ENCODE measurements at places on chromosomes 7 and 10. TPM values are rescaled to one million over a fixed set of nuclear protein-coding genes. Genes with fewer than 3 reads are reported as not detected.

Gene GIMAP4
- total RNA-seq: 408 TPM

Gene SNCG
- 111 TPM for total RNA-seq

Gene SPDYE8
- total RNA-seq: not detected

Gene CTAGE4
- not detected for total RNA-seq

Gene NPC1L1
- not detected for total RNA-seq

DNA sequence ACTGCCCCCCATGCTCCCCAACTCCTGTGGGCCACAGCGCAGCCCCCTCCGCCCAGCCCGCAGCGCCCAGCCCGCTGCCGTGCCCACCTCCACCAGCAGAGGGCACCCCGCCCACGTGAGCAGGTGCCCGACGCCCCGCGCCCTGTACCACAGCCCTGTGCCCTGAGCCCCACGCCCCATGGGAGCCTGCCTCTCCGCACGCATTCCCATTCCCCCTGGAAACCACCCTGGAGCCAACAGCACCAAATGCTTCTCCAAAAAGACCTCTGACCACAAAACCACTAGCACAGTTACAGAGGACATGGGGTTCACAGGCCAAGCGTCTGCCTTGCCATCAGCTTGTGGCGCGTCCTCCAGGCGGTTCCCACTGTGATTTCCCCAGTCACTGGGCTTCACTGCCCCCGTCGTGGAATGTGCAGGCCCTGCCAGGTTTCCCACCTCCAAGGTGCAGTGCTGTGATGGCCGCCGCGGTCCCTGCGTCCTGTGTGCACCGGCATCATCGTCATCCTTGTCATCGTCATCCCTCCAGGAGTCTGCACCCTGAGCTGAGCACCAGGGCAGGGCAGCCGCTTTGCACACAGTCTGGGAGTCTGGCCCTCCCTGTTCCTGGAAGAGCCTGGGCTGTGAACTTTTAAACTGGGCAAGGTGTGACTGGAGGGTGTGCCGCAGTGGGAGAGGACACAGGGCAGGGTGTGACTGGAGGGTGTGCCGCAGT is 61.7 kb downstream of the PWWP2B start:
- peak; percentile 57 for DNase-seq

DNA sequence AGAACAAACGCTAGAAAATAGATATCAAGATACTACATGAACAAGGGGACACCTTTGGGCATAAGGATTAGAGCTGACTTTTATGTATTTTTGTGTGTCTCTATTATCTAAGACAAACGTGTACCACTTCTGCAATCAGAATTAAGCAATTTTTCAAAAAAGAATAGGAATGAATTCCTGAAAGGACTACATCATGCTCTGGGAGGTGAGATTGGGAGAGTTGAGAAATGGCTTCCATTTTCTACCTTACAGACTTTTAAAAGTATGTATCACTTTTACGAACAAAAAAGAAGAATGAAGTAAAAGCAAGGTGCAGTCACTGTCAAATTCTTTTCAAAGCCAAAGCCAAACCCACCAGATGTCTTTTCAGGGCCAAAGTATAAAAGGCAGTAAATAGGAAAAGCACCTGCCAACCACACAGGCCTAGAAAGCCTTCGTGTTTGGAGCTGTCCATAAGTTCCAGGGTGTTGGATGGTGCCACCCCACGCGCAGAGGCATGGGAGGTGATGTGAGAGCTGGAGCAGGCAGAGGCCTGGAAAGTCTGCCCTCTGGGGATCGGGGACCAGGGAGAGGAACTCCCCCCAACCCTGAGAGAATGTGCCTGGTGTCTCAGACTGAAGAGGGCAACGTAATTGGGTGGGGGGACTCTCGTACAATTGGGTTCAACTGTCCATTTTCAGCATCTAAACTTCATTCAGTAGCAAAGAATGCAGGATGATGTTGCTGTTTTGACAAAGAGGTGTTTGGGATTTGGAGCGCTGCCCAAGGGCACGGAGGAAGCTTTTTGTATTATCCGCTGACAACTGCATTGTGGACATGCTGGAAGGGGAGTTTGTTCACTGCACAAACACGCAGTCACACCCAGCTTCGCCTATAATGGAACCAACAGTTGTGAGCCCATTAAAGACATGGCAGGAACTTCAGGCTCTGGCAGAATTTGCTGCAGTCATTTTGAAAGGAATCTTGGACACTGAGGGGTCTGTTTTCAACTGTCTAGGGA is 17.6 kb upstream of the CTBP2 start:
- no peak for DNase-seq

DNA sequence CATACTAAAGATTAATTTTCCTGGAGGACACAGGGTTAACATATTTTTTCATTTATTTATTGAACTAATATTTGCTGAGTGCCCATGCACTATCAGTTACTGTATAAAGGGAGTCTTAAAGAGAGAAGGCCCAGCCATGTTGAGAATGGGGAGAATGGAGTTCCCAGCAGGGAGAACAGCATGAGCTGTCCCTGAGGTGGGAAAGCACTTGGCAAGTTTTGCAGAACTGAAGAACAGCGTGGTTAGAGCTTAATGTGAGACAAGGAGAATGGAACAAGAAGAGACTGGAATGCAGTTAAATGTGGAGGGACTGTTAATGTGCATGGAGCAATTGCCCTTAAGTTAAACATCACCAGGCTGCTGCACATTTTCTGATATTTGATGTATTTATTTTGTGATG is 435.4 kb downstream of the SUGCT start:
- DNase-seq: no peak

- DNase-seq: no peak
Observed at GRCh38 chr7:137977173-137977572, 24.7 kb downstream of the CREB3L2 start.

DNA sequence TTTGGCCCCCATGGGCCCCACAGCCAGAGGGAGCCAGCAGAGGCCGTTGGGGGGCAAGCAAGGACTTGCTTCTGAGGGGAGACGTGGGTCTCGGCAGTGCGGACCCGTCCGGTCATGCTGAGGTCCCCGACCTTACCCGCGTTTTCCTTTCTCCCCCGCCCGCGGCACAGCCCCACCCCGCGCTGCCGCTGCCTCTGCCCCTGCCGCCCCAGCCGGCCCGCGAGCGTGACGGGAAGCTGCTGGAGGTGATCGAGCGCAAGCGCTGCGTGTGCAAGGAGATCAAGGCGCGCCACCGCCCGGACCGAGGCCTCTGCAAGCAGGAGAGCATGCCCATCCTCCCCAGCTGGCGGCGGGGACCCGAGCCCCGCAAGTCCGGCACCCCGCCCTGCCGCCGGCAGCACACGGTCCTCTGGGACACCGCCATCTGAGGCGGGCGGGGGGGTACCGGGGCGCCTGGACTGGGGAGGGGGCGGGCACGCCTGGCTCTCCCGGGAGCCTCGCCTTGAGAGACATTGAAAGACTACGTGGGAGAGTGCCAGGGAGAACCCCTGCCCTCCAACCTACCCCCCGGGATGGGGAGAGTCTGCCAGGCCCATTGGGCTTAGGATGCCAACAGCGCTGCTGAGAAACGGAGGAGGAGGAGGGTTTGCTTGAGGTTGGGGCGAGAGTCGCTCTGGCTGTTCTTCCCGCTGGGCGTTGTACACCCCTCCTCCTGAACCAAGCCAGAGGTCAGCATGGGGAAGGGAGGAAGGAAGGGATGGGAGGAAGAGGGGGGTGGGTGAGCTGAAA is 9.9 kb downstream of the NYAP1 start:
- DNase-seq: peak; percentile 71

DNA sequence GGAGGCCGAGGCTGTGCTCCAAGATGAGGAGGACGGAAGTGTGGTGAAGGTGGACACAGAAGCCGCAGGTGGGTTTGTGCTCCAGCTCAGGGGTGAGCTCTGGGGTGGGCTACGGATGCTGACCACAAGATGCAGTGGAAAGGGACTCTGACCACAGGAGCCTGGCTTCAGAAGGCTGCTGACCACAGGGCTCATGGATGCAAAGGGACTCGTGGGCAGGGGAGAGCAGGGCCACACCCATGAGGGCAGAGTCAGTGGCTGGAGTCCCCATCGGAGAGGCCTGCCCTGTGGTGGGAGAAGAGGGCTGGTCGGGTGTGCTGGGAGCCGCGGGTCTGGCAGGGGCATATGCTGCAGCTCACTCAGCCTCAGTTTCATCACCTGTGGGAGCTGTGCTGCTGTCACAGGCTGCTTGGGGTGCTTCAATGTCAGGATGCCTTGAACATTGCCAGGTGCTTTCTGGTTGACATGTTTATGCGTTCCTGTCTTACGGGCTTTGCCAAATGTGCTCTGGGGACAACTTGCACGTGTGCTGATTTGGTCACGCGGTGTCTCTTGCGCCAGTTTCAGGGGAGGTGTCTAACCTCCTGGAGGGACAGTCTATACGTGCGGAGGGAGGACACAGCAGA is 13.7 kb downstream of the SCART1 start:
- no peak for DNase-seq

- DNase-seq: peak; percentile 12
Observed at GRCh38 chr10:3652886-3653285, 132.1 kb downstream of the KLF6 start.

DNA sequence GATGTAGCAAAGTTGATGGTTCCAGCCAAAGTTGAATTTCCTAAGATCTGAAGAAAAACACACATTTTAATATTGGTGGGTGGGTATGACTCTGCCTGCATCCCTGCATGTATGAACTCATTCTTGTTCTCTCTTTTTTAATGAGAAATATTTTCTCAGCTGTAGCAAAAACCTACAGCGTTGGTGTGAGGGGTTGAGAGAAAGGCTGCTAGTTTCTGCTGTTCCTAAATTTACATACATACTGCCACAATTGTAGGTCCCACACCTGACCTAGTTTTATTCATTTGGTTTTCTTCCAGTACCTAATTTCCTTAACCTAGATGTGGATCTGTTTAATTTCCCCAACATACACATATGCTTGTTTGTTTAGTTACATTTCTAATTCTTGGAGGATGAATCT is 4.6 kb downstream of the AGFG2 start:
- no peak for DNase-seq

GRCh38 chr10:4312051-4312835 is 513.8 kb upstream of the AKR1E2 start:
- DNase-seq: peak; percentile 79

- no peak for DNase-seq
Observed at GRCh38 chr7:63043657-63044543, 954.7 kb upstream of the ZNF722 start.

DNA sequence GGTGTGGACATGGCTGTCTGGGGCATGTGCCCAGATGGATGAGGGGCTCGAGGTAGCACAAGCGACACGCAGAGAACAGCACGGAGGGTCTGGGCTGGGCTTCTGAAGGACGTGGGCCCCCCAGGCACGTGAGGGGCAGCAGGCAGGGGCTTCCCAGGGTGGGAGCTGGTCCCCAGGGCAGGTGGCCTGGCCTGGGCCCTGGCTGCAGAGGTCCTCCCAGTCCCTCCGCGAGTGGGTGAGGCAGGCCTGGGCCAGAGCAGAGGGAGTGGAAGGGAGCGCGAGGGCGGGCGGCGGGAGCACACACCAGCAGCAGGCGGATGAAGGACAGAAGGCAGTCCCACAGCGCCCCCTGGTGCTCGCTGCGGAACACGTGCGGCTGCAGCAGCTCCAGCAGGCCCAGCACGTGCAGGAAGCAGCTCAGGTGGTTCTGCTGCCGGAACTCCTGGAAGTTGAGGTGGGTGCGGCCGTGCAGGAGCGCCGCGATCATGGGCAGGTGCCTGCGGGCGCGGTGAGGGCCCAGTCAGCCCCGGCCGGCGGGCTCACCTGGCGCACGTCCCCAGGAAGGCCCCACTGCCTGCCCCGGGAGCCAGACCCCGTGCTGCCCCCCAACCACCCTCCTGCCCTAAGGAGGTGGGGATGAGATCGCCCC is 14.7 kb upstream of the MICALL2 start:
- DNase-seq: peak; percentile 92
